CD4-positive, alpha-beta T cell treated with Interleukin-17A for 1 hour (primary cell): ENCODE measurements at places on chromosomes 6 and 20.

DNA sequence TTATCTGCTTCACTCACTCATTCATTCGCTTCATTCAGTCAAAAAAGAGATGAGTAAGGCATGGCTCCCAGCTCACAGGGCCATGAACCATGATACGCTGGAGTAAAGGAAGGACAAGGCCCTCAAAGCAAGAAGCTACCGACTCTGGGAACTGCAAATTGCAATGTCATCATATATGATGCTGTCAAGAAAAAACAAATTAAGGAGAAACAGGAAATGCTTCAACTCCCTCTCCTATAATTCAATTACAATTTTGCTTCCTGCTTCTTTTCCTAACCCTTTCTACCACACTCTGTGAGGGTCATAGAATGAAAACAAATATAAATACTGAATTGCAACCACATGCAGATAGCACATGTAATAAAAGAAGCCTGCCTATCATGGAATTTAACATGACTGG, 725.7 kb upstream of the FLRT3 start:
- no peak for DNase-seq

- no peak for DNase-seq
Measured at GRCh38 chr6:37809197-37809543, 10.4 kb upstream of the ZFAND3 start.

- no peak for DNase-seq
Measured at GRCh38 chr6:120775698-120776097, 558.6 kb downstream of the TBC1D32 start.

DNA sequence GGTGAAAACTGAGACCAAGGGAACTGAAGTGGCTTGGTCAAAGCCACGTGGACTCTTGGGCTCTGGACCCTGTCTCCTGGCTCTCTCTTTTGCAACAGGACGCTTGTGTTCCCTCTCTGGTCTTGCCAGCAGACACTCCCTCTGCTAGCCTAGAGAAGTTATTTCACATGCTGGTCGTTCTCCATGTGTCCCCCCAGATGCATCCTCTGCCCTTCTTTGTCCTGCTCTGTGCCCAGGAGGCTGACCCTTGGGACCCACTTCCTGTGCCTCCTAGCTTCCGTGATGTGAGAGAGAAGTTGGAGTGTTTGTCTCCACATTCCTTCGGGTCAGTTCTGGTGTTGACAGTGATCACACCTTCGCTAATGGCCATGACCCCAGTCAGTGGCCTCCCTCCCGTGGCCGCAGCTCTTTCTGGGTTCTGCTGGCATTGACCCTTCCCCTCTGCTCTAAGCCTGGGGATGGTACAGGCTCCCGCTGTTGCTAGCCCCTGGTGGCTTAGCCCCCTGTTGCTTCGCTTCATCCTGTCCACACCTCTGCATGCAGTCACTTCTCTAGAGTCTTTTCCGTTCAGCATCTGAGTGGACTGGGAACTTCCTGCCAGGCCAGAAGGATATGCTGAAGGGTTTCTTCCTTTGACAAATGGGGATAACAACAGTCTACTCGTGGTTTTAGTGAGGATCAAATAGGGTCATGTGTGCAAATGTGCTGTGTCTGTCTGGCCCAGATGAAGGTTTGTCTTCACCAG, 70.1 kb upstream of the BMP2 start:
- no peak for DNase-seq

DNA sequence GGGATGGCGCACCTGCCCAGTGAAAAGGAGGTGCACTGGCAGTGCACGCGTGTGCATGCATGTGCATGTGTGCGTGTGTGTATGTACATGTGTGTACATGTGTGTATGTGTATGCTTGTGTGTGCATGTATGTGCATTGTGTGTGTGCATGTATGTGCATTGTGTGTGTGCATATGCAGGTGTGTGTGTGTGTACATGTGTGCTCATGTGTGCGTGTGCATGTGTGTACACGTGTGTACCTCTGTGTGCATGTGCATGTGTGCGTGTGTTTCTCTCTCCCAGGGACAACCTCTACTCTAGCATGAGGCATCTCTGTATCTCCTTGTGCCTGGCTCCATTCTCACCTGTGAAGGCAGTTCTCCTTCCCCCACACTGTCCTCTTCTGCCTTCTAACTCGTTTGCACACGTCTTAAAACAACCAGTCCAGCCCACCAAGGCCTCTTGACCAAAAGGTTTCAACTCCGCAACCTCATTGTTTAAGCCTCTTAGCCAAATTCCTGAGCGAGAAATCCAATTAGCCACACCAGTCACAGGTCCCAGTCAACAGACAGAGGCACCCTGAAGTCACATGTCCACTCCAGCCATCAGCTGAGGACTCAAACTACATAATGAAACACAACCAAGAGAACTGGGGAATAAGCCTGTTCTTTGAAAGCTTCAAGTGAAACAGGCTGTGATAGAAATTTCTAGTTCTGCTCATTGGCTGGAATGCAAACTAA, 103.5 kb upstream of the PTPRT start:
- DNase-seq: no peak

- DNase-seq: no peak
Measured at GRCh38 chr6:23611776-23612381, 514.1 kb upstream of the NRSN1 start.

GRCh38 chr6:15663130-15663871, 473 bp upstream of the DTNBP1 start:
- no peak for DNase-seq

DNA sequence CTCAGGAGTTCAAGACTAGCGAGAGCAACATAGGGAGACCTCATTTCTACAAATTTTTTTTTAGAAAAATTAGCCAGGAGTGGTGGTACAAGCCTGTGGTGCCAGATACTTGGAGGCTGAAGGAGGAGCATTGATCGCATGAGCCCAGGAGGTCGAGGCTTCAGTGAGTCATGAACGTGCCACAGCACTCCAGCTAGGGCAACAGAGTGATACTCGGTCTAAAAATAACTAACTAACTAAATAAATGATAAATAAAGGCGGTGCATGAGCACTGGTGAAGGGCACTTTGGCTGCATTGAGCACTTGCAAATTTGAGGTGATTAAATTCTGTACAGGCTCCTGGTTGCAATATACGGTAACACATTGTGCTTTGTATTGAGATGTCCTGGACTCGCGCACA, 13.5 kb downstream of the HLA-A start:
- no peak for DNase-seq

DNA sequence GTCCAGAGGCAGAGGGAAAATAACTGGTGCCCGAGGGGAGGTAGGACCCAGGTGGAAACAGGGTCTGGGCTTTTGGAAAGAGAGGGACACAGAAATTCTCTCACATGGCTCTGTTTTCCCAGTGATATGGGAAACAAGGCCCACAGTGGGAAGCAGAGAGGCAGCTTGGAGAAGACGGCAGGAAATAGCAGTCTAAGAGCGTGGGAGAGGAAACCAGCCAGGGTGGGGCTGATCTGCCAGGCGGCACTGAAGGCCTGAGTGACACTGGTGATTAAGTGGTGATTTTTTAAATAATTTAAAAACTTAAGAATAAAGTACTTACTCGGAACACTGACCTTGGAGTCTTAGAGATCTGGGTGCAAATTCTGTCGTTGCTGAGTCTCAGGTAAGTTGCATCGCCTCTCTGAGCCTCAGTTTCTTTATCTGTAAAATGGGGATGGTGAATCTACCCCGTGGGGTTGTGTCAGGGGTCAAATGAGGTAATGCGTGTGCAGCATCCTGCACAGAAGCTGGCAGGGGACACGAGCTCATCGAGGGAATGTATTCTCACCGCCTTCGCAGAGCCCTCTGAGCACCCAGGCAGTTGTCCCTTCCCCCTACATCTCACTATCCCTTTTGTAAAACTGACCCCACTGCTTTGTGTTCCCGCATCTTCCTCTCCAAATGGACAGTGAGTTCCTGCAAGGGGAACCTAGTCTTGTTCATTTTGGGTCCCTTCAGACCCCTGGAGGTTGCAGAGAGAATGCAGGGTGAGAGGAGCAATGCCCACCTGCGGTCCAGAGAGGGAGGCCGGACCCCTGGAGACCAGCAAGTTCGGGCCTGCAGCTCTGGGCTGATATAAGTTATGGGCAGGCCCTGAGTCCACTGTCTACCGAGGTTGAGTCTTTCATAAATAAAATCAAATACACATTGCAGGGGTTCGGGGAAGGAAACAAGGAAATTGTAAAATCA, 228.6 kb upstream of the PMEPA1 start:
- no peak for DNase-seq

GRCh38 chr20:25465243-25466135, 58.0 kb downstream of the GINS1 start:
- no peak for DNase-seq
